ENCODE measurements at places on chromosomes 4 and X.

DNA sequence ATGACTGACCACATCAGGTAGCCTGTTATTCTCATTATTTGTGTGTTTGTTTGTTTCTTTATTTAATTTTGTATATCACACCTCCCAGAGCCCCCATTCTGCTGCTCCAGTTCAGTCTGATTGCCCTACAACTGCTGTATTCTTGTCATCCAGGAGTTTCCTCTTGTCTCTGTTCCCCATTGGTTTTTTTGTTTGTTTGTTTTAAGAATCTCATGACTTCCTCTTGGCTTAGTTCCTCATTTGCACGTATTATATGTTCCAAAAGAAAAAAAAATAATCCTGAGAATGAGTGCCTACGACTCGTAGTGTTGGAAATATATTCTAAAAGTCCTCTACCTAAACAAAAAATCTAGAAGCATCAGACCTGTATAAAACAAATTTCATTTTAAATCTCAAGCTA is 142.3 kb upstream of the SLIT2 start:
- DNase-seq = no peak

- DNase-seq = no peak
Measured at GRCh38 chr4:21181716-21182115, 481.5 kb downstream of the PACRGL start.

DNA sequence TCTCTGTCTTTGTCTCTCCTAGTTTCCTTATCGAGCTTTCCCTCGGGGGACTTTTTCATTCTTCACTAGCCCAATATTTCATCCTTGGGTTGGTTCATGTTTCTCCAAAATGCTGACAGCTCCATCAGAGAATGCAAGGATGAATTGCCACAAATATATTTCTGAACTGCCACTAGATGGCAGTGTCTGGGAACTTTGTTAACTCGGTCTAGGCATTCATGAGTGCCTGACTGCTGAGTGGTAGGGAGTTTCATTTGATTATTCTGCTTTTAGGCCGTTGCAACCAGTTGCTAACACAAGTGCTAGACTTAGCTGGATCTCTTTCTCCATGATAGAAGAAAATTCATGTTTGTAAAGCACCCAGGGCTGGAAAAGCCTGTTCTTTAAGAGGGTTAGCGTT is 73.5 kb upstream of the RAP2C start:
- DNase-seq = no peak

- no peak for DNase-seq
Measured at GRCh38 chr4:76984127-76984526, 34.6 kb downstream of the SEPTIN11 start.

DNA sequence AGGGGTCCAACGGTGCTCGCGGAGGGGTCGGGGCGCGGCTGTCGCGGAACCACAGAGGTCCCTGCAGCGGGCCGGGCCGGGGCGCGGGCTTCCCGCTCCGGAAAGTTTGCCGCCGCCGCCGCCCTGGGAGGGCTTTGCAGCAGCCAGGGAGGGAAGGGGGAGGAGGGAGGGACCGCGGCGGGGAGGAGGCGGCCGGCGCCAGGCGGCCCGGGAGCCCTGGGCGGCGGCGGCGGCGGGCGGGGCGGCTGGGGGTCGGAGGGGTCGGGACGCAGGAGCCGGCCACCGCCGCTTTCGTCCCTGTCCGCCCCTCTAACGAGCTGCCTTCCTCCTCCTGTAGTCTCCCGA is 375 bp downstream of the FGFR3 start:
- no peak for DNase-seq

DNA sequence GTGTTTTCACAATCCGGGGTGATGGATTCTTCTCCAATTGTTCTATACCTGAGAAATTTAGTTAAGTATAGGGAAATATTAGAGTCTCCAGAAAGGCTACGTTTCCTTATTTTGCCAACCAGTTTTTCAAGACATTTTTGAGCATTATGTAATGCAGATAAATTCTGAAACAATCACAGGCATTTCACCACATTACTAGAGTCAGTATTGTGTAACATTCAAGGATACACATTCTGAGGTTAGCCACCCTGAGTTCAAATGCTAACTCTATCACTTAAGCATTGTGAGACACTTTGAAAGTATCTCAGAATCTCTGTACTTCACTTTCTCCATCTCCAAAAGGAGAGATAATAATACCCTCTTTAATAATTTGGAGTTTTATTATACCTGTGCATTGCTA is 10.6 kb downstream of the SULT1B1 start:
- no peak for DNase-seq

- no peak for DNase-seq
Measured at GRCh38 chr4:148302416-148302815, 139.8 kb downstream of the NR3C2 start.

DNA sequence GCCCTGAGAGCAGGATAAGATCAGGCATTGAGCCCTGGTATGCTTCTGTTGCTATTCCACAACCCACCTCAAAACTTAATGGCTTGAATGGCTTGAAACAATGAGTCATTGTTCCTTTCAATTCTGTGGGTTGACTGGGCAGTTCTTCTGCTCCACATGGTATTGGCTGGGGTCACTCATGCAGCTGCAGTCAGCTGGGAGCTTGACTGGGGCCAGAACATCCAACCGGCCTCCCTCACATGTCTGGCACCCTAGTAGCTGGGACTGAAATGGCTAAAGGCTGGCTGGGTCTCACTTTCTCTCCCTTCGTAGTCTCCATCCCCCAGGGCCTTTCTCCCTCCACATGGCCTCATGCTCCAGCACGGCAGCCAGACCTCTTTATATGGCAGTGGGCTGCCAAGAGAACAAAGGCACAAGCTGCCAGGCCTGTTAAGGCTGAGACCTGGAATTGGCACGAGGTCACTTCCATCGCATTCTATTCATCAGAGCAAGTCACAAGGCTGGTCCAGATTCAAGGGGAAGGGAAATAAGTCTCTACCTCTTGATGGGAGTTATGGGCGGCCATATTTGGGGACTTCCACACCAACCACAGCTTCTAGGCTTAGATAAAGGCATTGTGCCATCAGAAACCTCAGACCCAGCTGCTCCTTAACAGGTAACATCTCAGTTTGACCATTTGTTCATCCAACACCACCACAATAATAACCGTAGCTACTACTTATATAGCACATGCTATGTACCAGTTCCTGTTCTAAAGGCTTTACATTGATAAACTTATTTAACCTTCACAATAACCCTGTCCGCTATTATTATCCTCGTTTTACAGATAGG is 159.7 kb upstream of the ATP6AP2 start:
- DNase-seq = no peak

GRCh38 chr4:13535118-13535517 is 9.2 kb downstream of the NKX3-2 start:
- DNase-seq = no peak

GRCh38 chrX:28595346-28595745 is 8.1 kb downstream of the IL1RAPL1 start:
- no peak for DNase-seq

DNA sequence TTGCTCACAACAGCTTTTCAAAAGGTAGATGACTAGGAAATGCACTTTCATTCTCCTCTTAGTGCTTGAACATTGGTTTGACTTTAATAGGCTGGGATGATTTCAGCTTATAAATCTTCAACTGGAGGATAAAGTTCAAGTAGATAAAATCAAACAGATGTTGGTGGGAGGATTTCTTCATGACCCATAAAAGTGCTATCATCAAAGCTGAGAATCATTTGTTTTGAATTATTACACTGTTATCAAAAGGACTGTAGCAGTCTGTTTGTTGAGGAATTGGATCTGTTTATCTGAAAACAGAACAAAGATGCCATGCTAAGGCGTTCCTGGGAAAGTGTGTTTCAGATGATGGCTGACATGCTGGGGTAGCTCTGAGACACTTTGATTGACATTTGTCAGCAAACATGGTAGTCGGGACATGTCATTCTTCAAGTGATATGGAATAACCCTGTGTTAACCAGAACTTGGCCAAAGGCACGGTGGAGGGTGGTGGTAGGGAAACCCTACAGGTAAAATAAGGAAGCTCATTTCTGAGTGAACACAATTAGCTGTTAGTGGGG is 304.0 kb upstream of the PITX2 start:
- no peak for DNase-seq

DNA sequence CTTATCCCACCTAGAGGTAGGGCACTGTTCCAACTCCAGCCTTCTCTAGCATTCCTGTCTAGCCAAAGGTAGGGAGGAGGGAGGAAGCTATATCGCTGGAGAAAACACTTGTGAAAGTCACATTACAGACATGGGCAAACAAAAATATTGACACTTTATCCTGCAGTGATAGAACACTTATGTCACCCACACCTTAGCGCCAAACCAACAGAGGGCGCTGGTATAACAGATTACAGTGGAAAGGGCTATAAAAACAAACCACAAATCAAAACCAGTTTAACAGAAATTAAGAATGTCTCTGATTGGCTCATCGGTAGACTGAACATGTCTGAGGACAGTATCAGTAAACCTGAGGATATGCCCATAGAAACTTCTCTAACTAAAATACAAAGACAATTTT is 451.3 kb downstream of the TLL1 start:
- no peak for DNase-seq

GRCh38 chrX:132401935-132402334 is 86.9 kb downstream of the MBNL3 start:
- DNase-seq = no peak

GRCh38 chr4:25088093-25088952 is 57.6 kb upstream of the LGI2 start:
- DNase-seq = no peak

DNA sequence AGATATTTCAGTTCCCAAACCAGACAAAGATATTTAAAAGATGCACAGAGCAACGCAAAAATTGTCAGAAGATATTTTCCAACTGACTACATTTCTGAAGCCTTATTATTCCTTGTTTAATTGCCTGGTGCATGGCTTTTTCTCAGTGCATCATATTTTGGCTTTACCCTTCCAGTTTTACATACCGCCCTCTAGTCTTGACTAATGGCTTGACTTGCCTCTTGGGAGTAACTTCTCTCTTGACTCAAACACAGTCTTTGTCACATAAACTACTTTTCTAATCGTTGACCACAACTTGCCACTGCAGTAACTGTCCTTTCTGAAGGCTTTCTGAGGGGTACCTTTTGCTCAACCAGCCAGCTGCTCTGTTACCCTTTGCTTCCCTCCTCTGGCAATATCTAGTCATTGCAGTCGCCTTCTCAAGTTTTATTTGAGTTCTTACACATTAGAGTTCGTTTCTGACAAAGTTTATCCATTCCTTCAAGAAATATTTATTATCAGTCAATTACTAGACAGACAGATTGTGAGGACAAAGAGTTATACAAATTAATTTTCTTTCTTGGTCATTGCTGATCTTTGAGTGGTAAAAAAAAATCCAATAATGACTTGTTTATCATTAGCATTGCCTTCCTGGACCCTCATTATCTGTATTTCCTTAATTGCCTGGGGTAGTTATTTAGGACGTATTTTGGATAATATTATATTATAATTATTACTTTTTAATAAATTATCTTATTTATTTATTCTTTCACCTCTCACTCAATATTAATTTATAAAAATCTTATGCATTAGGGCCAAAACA is 506.9 kb upstream of the PCDH10 start:
- no peak for DNase-seq

- no peak for DNase-seq
Measured at GRCh38 chr4:124593494-124593893, 119.0 kb downstream of the ANKRD50 start.

DNA sequence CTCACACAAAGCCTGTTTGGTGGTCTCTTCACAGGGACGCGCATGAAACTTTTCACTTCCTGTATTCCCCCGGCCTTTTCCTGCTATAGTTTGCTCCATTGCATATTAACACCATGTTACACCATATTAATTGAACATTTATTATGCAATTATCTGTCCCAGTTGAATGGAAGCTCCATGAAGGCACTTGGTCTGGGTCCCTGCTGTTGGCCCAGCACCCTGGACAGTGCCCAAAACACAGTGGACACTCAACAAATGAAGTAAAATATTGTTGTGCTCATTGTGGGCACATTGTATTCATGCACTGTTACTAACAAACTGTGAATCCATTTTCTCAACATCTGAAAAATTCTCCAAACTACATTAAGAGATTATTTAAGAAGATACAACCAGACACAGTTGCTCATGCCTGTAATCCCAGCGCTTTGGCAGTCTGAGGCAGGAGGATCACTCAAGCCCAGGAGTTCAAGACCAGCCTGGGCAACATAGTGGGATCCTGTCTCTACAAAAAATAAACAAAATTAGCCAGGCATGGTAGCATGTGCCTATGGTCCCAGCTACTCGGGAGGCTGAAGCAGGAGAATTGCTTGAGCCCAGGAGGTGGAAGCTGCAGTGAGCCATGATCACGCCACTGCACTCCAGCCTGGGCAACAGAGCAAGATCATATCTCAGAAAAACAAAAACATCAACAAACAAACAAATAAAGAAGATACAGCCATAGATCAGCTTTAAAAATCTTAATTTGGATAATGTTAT is 292.7 kb upstream of the TENM3 start:
- DNase-seq = no peak

DNA sequence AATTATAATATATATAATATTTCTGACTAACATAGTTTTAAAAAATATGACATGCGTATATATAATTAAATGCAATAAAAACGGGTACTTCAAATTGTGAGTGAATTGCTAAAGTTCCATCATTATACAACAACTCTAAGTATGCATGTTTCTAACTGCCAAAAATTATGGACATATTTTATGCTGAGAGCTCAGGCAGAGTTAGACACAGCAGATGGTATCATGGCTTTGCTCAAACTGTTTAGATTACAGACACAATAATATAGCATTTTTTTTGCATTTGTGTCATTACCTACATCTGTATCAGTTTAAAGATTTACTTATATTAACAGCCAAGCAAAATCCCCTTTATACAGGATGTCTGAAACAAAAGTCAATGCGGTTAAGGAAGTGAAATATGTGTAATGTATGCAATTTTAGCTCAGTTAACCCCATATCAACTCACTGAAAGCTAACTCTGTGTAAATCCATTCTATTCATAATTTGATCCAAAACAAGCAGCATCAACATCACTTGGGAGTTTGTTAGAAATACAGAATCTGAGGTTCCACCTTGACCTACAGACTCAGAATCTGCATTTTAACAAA is 119.1 kb upstream of the CNKSR2 start:
- DNase-seq = no peak

DNA sequence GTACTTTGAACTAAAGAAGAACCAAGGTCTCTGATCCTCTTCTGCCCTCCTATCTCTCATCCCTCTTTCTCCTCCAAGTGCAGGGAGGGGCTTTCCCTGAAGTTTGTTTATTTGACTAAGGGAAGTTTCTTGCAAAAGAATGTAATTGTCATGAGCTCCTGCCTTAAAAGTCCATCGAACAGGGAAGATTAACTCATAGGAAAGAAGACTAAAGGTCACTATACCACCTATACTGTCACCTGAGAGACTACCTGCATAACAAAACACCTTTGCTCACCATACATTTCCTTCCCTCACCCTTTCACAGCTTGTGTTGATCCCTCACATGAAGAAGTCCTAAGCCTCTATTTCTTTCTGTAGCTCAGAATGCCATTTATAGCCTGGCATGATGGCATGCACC is 59.4 kb upstream of the C4orf54 start:
- no peak for DNase-seq

DNA sequence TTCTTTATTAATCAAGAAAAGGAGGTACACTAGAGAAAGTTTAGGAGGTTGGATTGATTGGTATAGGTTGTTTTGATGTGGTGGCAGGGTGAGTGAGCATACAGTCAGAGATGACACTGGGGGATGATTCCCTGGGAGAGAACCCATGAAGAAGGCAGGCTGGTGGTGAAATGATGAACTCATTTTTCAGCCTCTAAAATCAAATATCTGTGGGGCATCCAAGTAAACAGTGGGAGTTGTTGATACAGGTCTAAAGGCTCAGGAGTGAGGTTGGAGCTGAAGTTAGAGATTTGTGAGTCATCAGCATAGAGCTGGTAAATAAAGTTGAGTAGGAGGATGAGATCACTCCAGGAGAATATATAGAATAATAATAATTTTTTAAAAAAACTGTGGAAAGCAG is 10.0 kb upstream of the AP1S2 start:
- no peak for DNase-seq

GRCh38 chr4:107497054-107497453 is 223.0 kb downstream of the PAPSS1 start:
- no peak for DNase-seq

Measured in vagina (tissue), 2 donors.